ENCODE measurements at places on chromosomes 2 and 18.

DNA sequence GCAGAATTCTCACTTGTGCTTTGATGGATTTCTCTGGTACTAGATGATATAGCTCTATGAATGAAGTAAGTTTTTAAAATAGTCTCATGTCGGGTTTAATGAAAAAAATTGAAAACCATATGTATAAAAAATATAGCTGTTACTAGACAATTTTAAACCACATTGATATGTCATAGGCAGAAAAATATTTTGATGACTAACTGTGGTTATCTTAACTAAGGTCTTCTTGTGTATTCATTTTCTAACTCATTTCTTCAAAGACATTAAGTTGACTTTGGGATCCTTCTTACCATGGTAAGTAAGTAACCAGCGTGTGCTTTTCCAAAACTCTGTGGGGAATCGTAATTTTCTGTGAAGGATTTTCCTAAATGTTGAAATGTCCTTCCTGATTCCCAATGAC is 160.9 kb upstream of the COL3A1 start:
- no peak for DNase-seq

DNA sequence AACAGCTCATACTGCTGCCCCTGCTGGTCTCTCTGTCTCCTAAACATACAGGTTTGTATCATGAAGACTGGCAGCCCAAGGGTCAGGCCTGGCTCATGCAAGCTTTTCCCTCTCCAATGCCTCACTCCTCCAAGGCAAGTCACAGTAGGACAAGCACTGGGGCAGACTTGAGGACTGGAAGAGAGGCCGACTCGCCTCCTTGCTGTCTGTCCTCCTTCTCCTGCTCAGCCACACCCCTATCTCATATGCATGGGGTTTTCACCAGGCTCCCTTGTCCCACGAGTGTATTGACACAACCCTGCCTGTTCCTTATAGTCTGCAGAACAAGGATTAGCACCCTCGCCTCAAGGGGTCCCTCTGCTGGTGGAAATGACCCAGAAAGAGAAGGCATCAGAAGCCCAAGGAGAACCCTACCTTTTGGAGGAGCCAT is 223.7 kb downstream of the SOX11 start:
- DNase-seq = no peak

DNA sequence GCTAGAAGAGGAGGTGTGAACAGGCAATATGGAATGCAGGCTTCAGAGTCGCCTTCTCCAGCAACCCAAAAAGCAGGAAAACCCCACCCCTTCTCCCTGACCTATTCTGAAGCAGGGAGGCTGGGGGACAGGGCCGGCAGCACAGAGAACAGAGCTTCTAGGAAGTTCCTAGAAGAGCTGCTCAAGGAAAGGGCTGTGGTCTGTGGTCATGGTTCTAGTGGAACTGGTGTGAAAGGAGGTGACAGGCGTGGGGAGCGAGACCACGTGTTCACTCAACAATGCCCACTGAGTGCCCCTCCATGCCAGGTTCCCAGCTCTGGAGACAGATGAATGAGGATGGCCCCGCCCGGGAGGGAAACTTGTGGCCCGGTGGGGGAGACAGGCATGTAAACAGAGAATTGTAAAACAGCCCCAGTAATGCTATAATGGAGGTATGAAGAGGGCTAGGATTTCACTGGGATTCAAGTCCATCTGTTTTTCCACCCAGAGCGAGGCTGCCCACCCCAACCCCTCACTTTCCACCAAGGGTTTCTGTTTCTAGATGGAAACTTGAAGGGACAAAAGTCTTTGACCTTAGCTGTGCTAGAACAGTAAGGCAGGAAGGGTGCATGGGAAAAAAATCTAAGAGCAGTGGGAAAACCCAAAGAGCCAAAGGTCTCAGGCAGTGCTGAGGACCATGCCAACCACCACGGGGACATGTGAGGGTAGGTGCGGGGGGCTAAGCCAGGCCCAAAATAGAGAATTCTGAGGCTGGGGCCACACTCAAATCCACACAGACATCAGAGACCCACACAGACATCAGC is 71.8 kb downstream of the TNS1 start:
- no peak for DNase-seq

DNA sequence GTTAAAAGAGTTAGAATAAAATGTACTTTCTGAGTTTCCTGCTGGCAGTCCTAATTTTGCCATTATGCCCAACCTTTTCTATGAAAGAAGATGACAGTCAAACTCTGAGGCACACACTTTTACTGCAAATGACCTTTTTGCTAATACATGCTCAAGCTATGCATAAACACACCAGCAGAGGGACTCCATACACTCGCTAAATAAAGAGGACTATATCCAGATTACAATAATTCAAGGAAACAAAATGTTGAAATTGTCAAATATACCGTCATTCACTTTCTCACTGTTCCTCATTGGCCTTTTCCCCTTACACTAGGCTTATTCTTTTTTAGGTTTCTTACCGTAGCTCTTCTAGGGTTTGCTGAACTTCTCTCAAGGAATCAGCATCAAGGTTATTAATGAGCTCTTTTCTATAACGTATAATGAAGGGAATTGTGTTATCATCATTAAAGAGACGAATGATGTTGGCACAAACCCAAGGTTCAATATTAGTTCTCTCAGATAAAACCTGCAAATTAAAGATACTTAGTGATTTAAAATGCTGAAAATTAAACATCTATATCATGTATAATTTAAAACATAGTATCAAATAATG is 25.7 kb downstream of the SRBD1 start:
- no peak for DNase-seq

- no peak for DNase-seq
Observed at GRCh38 chr2:85761512-85761944, 7.7 kb downstream of the ATOH8 start.

DNA sequence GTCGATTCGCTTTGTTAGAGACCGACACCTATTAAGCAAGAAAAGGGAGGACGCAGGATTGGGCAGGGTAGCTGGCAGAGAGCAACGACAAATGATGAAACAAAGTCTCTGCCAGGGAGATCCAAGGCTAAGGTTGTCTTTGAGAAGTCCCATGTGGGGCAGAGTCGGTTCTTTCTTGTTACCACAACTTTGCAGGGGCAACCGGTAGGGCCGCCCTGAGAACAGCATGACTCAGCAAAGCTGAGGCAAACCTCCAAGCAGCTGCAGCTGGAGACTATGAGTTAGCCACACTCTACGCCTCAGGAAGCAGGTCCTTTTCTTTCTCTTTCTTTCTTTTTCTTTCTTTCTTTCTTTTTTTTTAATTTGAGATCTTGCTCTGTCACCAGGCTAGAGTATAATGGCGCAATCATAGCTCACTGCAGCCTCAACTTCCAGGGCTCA is 452.3 kb upstream of the ID2 start:
- DNase-seq = no peak

Data from activated naive CD8-positive, alpha-beta T cell treated with anti-CD3 and anti-CD28 coated beads, Interleukin-2, amount 50 U/mL, for 16 hours (primary cell).